Stimulated activated CD4-positive, alpha-beta T cell treated with anti-CD3 and anti-CD28 coated beads, Interleukin-12 subunit alpha, Interleukin-12 subunit beta, amount 100 ng/mL, for 4 hours (primary cell): ENCODE measurements at places on chromosomes 11 and 22.

- no peak for DNase-seq
Observed at GRCh38 chr11:116657842-116658825, 114.7 kb downstream of the BUD13 start.

GRCh38 chr22:17888439-17888838, 114.2 kb upstream of the BID start:
- no peak for DNase-seq

GRCh38 chr11:61120706-61121191, 18.5 kb downstream of the CD5 start:
- DNase-seq: no peak

DNA sequence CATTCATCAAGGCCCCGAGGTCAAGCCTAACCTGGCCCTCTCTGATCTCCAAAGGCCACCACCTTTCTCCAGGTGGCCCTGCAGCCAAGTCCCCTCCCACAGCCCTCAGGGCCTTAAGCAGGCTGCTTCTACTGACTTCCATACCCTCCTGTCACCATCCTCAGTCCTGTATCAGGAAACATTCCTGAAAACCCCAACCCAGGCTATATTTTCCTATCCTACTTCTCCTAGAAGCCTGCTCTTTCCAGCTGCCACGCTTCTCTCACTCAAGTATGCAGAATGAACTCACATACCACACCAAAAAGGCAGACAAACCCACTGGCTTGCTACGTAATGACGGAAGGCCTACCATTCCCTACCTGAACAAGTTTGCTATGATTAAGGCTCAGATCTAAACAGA, 23.6 kb downstream of the MORC2 start:
- no peak for DNase-seq

- no peak for DNase-seq
Observed at GRCh38 chr11:16357775-16358174, 1.4 kb upstream of the SOX6 start.

GRCh38 chr11:125401746-125402145, 94.3 kb downstream of the FEZ1 start:
- no peak for DNase-seq

- no peak for DNase-seq
Observed at GRCh38 chr11:36702330-36703054, 104.5 kb upstream of the RAG2 start.
